ENCODE measurements at places on chromosomes 12 and 14. TPM values are rescaled to one million over a fixed set of nuclear protein-coding genes. Genes with fewer than 3 reads are reported as not detected.

Gene SLC17A8
- not detected for total RNA-seq

Gene RD3L
- not detected for total RNA-seq

DNA sequence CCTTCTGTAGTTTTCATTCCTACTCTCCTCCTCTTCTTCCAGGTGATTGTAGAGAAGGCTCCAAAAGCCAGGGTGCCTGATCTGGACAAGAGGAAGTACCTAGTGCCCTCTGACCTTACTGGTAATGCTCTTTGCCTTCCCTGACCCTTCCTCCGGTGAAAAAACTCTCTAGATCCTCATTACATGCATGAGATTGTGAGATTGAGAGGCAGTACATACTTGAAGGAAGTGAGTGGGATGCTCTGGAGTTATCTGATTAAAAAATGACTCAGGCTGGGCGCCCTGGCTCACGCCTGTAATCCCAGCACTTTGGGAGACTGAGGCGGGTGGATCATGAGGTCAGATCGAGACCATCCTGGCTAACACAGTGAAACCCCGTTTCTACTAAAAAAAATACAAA is 5.3 kb downstream of the GABARAPL1 start:
- DNase-seq, result no peak

- no peak for DNase-seq
These were observed 396.3 kb downstream of the SYT1 start for GRCh38 chr12:79260923-79261322.

- no peak for DNase-seq
These were observed 612 bp upstream of the ZDHHC22 start for GRCh38 chr14:77142005-77142800.

Gene DEPDC4
- total RNA-seq, result 2.9 TPM

Gene TPH2
- total RNA-seq, result not detected

DNA sequence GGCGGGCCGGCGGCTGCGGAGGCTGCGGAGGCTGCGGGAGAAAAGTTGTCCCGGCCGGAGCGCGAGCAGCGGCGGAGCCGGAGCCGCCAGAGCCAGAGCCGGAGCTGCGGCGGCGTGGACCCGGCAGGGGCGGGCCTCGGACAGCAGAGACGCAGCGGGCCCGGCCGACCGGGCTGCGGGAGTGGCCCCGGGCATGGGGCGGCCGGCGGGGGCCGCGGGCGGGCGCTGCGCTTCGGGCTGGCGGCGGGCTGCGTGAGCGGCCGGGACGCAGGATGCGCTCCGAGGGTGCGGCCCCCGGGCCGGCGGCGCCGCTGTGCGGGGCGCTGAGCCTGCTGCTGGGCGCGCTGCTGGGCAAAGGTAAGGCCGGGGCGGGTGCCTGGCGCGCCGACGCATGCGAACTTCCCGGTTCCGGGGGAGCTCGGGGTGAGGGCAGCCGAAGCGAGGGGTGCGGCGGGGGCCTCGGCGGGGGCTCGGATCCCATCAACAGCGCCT is at the start of gene TMEM132C:
TMEM132C (plus strand) TSS at position 40 of the 492 bp plus-strand sequence; CDS start at position 273, 233 bp downstream.
- DNase-seq, result no peak

DNA sequence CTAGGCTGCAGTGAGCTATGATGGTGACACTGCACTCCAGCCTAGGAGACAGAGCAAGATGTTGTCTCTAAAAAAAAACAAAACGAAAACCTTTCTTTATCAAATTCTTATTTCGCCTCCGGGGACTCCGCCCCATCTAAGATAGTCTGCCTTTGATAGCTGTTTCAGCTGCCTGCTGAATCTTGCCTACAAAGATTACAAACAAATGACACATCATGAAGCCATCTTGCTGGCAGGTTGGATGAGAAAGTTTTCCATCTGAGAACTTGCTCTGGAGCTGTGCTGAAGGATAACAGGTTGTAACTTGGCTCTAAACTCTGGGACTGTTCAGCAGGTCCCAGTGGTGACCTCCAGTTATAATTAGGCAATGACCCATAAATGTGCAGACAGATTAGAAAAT is 41.8 kb upstream of the AEBP2 start:
- no peak for DNase-seq

GRCh38 chr12:67754933-67755697 is 106.6 kb downstream of the DYRK2 start:
- DNase-seq, result no peak

- DNase-seq, result no peak
These were observed 1.9 kb upstream of the RIN3 start for GRCh38 chr14:92511453-92512238.

Gene TSHR
- not detected for total RNA-seq

DNA sequence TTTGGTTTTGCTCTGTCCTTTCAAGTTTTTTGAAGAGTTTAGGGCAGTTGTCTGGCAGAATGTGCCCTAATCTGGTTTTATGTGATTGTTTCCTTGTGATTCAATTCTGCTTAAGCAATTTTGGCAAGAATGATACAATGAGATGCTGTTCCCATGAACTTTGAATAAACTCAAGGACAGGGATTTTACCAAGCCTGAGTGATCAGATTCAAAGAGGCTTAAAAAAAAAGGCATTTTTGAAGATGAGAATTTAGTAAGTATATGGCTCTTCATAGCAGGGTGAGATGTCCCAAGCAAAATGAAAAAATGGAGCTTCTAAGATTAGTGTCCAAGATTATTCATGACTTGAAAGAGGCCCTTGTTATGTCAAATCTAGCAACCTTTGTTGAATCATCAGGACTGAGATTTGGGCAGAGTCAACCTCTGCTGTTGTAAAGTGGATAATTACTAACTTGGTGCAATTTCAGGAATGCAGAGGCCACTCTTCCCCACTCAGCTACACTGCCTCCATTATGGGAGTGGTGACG is 180.6 kb upstream of the NUDT4 start:
- no peak for DNase-seq

DNA sequence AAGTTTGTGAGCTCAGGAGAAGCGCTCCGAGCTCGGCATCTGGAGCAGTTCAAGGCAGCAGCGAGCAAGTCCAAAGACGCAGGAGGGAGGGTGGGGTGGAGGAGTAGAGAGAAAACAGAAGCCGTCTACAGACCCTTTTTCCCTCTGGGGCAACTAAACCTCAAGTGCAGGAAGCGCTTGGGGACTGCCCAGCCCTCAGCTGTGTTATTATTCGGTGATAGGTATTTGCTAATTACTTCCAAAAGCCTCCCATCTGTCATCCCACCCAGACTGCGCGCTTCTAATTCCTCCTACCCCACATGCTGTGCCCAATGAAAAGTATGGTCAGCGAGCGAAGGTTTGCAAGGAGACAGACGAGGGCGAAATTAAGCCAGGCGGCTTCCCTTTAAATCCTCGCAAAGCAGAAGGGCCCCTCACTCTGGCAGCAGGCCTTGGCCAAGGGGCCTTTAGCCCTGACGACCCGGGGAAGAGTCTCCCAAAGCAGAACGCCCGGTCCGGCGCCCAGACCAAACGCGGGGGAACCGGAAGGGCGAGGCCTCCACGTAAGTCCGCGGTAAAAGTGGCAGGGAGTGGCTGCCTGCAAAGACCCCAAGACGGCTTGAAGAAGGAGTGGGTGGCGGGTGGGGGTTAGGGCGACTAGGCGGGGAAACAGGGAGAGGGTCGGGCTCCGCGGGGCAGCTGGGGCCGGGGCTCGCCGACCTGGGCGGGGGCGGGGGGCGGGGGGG is 507 bp upstream of the CD9 start:
- no peak for DNase-seq

DNA sequence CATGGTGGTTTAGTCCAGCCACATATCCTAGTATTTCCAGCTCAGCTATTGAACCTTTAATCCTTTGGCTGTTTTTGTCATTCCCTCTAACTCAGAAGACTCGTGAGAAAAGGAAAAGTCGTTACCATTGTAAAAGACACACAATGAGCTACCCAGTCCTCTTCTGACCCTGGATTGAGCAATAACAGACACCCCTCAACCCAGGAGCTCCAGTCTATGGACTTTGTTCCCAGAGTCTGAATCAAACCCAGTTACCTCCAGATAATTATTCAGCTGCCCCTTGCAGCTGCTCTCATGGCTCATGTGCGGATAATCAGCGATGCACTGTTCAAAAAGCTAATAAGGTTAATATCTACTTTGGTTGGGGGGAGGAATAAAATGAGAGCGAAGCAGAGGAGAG is 402.4 kb downstream of the BTG1 start:
- DNase-seq, result no peak

DNA sequence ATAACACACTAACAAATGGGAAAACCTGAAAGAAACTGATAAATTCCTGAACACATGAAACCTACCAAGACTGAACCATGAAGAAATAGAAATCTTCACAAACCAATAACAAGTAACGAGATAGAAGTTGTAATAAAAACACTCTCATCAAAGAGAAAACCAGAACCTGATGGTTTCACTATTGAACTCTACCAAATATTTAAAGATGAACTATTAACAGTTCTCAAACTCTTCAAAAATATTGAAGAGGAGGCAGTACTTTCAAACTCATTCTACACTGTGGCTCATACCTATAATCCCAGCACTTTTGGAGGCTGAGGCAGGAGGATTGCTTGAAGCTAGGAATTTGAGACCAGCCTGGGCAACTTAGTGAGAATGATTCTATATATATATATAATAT is 48.4 kb upstream of the TMTC2 start:
- no peak for DNase-seq

Gene DLGAP5
- total RNA-seq, result 100 TPM

Gene PROX2
- 0.11 TPM for total RNA-seq

- no peak for DNase-seq
These were observed 370.6 kb downstream of the KCNH5 start for GRCh38 chr14:62674563-62675237.

Gene SIX1
- not detected for total RNA-seq

Gene C12orf60
- 3.0 TPM for total RNA-seq

DNA sequence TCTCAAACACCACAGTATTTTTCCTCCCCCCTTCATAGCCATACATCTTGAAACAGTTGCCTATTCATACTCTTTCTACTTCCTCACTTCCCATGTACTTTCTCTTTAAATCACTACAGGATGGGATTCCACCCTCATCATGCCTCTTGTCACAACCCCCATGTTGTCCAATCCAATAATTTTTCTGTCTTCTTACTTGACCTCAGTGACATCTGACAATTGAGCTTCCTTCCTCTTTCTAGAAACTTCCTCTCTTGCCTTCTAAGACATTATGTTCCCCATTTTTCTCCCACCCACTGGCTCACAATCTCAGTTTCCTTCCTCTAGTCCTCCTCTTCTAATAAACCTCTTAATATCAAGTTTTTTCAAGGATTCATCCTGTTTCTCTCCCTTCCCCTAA is 5.3 kb downstream of the C2CD5 start:
- DNase-seq, result no peak

Gene EIF2S3B
- 1.8 TPM for total RNA-seq

DNA sequence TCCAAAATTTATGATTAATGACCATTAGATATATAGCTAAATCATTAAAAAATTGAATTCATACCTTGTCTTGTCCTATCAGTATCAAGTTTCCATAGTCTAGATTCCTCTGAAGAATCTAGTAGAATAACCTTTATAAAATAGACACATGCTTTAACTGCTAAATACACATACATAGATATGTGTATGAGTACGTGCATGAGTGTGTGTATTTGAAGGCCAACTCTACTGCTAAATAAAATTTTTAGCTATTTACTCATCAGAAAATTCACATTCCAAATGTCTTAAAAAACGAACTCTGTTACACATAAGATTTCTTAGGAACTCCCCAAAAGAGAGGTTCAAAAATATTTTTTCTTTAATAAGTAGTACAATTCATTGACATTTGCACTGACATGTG is 233.0 kb downstream of the SSPN start:
- DNase-seq, result no peak

GRCh38 chr12:110555577-110556406 is 27.3 kb downstream of the PPTC7 start:
- no peak for DNase-seq

GRCh38 chr12:125064492-125064891 is 743 bp upstream of the AACS start:
- DNase-seq, result no peak

DNA sequence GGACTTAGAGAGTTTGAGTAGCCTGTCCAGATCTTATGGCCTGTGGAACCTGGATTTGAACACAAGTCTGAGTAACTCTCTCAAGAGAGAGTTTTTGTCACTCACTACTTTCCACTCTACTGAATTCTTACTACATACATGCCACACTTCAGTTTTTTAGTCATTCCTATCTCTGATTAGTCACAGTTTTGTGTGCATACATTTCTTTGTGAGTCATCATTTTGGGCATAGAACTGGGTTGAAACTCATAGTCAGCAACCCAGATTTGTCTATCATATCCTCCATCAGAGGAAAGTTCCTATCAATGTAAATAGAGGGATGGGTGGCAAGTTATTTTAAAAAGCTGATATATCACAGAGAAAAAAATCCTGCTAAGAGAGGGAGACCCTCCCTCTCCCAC is 42.9 kb downstream of the FLRT2 start:
- no peak for DNase-seq

Gene G2E3
- total RNA-seq, result 16.9 TPM

Gene LYSET
- total RNA-seq, result 10.2 TPM

Measured in activated CD4-positive, alpha-beta T cell treated with anti-CD3 and anti-CD28 coated beads for 36 hours (primary cell).